ENCODE measurements at places on chromosomes 11 and 22.

GRCh38 chr11:73147771-73148681 is 5.9 kb upstream of the FCHSD2 start:
- no peak for DNase-seq

DNA sequence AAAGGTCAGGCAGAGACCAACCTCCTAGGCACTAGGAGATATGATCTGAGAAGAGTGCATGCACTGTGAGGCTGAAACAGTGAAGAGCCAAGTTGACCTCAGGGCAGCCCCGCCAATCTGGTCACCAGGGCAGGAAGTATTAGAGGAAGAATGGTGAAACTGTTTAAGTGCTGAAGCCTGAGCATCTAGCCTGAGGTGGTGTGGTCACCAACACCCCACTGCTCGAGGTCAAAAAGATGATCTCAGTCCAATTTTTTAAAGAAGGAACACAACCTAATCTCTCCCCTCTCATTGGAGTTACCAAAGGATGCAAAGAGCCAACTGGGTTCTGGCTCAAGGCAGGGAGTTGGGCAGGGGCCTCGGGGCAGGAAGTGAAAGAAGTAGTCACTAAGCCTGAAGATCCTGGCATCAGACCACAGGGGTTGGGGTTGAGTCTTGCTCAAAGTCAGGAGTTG is 4.0 kb downstream of the APBB1 start:
- DNase-seq = no peak

DNA sequence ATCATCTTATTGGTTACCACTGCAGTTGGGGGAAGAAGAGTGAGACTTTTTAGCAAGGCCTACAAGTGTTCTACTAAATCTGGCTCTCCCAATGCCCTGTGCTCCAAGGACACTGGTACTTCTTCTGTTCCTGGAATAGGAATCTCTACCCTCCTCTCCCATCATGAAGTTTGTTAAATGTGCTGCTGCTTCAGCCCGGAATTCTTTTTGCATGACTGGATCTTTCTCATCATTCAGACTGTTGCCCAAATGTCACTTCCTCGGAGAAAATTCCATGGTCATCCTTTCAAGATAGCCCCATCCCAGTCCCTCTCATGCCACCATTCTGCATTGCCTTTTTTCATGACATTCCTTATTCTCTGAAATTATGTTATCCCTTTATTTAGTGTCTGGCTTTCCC is 400.8 kb downstream of the SOX6 start:
- no peak for DNase-seq

DNA sequence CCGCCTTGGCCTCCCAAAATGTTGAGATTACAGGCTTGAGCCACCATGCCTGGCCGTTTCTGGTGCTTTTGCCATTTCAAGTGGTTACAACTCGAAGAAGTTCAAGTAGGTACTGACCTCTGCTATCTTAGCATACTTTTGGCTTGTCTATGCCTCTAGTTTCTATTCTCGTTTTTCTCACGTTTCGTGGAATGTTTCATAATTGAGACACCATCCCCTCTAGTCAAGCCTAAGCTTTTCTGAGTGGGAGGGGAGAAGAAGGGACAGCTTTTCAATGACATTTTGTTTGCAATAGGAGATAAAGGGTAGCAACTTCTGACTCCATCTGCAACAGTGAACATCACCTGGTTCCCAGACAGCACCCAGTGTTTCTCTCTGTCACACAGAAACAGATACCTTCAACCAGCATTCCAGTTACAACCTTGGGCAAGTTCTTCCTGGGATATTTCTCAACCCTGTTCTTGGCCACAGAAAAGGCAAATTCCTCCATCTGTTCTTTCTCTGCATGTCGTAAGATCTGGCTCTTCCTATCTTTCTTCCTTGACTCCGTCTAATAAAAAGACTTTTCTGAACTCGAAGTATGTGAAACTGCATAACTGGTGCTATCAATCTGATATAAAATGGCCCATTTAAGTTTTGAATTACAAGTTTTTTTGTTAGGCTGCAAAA is 25.5 kb downstream of the DDI1 start:
- DNase-seq = no peak

DNA sequence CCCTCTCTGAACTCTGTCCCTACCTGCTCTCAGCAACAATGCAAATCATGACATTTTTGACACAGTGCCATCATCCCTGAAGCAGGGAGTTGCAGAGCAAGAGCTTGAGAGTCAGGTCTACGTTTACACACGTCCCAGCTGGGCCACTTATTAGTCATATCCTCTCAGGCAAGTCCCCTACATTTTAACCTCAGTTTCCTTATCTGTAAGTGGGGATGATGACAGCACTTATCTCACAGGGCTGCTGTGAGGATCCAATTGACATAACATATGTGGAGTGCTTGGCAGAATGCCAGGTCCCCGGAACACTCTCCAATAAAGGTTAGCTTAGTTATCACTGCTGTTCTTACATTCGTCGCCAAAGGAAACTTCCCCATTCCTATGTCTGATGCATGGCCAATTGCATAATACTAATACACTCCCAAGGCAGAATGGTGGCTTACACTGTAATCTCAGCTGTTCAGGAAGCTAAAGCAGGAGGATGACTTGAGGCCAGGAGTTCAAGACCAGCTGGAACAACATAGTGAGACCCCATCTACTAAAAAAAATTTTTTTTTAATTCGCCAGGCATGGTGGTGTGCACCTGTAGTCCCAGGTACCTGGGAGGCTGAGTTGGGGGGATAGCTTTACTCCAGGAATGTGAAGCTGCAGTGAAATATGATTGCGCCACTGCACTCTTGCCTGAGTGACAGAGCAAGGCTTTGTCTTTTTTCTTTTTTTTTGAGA is 16.6 kb downstream of the ASCC2 start:
- peak; percentile 81 for DNase-seq

DNA sequence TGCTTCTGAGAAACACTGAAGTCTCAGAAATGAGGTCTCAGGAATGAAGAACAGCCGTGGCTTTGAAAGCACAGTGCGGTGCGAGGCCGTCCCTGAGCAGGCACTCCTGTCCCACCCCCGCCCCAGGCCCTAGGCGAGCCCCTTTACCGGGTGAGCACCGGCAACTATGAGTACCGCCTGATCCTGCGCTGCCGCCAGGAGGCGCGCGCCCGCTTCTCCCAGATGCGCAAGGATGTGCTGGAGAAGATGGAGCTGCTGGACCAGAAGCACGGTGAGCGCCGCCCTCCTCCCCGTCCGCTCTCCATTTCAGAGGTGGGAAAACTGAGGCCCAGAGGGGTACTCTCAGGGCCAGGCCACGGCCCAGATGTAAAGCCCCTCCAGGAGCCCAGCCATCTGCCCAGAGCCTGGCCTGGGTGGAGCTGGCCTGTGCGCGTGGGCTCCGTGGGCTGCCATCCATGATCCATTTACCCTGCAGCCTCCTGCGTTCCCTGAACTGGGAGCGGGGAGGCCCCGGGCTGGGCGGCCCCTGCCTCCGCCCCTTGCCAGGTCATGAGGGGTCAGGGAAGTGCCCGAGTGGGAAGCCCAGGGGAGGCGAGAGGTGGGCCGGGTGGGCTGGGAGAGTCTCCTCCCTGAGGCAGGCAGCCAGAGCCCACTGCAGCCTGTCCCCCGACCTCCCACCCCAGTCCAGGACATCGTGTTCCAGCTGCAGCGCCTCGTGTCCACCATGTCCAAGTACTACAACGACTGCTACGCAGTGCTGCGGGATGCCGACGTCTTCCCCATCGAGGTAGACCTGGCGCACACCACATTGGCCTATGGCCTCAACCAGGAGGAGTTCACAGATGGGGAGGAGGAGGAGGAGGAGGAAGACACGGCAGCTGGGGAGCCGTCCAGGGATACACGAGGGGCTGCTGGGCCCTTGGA is 9.5 kb downstream of the SLC16A8 start:
- DNase-seq = no peak

- DNase-seq = no peak
Measured at GRCh38 chr11:68690671-68691401, 6.5 kb downstream of the GAL start.

- no peak for DNase-seq
Measured at GRCh38 chr22:30931541-30932300, 36.9 kb downstream of the MORC2 start.

GRCh38 chr11:68950270-68950669 is 30.5 kb downstream of the MRGPRD start:
- DNase-seq = peak; percentile 38

- peak; percentile 33 for DNase-seq
Measured at GRCh38 chr22:25085930-25086901, 113.4 kb upstream of the CRYBB3 start.

DNA sequence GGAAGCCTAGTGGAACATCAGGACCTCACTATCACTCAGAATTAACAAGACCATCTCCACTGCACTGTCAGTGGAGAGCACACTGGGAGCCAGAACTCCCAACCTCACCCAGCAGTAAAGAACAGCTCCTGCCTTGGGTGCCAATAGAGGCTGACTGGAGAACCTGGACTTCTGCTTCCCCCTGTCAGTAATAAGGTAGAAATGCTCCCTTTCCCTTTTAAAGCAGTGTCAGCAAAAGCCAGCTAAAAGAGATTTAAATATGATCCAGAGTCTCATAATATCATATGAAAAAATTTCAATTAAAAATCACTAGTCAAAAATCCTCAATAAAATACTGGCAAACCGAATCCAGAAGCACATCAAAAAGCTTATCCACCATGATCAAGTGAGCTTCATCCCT is 82.8 kb downstream of the SPATA19 start:
- DNase-seq = no peak

All from A673 (cell line).